ENCODE measurements at places on chromosomes 6 and 20.
A peak's percentile ranks its signal among the peaks of the same experiment; 100 is the strongest.

- DNase-seq: no peak
These were observed 134.9 kb downstream of the SLC23A2 start for GRCh38 chr20:4866429-4866828.

GRCh38 chr6:63097222-63097621 lies 114.0 kb upstream of the FKBP1C start:
- DNase-seq: no peak

DNA sequence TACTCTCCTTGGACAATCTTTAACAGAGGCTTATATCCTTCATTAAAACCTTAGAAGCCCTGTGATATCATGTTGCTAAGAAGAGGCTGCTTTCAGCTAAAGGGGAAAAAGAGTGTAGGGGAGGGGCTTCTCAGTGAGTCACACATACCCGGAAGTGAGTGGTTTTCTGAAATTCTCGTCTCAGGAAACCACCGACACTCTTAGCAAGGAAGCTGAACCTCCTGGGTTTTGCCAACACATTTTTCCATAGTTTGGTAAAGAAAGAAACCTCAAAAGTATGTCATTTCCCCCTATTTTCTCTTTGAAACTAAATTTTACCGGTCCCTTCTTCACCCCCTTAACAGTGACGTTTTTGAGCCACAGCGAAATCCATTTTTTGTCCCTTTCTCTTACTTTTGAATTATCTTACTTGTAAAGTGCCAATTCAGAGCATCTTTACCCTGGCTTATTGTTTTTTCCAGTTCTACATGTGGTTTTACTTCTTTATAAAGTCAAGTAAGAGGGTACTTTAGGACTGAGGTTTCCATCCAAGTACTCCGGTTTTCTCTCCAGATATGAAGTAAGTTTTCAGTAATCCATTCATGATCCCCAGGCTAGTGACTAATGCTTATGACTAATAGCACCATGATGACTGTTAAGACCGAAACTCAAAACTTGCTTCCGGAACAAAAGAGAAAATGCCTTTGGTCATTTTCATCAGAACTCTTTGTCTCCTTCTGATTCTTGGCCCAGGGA lies 219.3 kb downstream of the ARHGAP18 start:
- DNase-seq: peak; percentile 63

DNA sequence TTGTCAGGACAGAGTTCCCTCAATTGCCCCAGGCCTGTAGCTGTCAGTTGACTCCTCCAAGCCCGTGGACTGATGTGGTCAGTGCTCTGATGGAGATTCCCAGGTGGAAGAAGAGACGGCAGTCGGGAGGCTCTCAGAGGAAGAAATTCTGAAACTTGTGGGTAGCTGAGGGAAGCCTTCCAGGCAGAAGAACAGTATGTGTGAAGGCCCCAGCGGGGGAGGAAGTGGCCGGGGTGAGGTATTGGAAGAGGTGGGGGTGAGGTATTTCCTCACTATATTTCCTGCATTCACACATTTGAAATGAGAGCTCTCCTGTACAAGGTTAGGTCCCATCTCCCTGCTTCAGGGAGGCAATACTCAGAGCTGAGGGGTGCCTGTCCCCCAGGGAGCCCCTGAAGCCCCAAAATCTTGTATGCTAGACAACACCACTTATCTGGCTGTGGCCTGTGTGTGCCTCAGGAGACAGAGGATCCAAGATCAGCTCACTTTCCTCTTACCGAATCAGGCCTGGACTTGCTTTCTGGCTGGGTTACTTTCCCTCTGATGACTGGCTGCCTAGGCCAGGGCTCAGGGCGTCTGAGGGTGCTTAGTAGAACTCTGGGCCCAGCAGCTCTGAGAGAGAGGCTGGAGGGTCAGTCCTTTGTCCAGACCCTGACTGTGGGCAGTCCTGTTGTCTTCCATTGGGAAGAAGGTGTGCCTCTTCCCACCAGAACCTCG lies 49.3 kb upstream of the MYL9 start:
- peak; percentile 52 for DNase-seq

DNA sequence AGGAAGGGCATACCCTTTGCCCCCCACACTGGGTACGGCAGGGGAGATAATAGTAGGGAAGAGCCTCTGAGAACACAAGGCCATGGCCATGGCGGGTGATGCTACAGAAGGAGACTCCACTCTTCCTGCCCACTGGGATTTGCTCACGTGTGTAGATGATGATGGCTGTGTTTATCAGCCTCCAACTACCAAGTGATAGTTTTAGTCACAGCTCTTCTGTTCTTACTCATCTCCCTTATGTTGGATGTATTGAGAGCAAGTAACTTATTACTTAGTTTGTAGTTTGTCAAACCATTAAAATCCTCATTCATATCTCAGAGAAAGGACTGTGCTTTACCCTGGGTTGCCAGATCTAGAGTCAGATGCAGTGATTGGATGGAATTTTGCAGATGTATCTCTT lies 66.0 kb downstream of the CDH26 start:
- DNase-seq: no peak

GRCh38 chr6:41280381-41281057 lies 6.0 kb downstream of the TREM1 start:
- DNase-seq: no peak

GRCh38 chr6:53830366-53830765 lies 35.6 kb downstream of the LRRC1 start:
- no peak for DNase-seq

GRCh38 chr6:6351511-6352025 lies 31.1 kb upstream of the F13A1 start:
- no peak for DNase-seq

DNA sequence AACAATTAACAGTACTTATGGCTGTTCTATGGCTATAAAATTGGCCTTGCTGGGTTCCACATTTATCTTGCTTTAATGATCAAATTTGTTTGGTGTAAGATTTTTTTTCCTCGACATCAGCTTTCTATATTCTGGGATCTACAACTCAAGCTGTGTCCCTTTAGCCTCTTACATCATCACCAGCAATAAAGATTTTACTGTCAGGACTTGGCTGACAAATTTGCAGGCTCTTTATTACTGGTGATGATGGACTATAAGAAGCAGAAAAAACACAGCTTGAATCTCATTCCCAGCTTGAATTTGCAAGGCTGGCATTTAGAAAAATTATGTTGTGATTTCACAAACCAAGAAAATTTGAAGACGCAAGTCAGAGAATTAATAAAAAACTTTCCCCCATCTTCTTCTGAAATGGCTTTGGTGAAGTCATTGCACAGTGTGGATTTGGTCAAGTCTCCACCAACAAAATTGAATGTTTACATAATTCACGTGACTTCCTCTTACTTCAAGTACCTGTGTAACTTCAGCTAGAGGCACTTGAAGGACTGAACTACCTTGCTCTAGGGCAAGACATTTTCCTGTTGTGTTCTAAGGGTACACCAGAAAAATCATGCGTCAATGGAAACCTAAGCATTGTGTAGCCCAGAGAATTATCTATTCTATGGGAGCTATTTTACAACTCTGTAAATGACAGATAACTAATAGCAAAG lies 175.0 kb downstream of the CBLN4 start:
- no peak for DNase-seq

DNA sequence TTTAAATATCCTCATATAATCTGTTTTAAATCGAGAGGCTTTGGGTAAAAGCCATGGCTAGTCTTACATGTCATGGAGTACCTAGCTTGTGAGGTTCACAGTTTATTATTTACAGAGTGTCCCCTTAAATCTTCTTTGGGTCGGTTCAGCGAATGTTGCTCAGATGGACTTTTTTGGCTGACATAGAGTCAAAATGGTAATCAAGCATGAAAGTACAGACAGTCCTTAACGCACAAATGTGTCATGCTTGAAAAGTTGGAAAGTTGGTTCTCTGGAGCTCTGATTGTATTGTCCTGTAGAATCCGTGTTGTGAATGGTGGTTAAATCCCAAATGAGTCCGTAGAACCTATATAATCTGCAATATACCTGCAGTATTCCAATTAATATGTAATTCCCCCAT lies 22.0 kb downstream of the PTPN1 start:
- DNase-seq: no peak

DNA sequence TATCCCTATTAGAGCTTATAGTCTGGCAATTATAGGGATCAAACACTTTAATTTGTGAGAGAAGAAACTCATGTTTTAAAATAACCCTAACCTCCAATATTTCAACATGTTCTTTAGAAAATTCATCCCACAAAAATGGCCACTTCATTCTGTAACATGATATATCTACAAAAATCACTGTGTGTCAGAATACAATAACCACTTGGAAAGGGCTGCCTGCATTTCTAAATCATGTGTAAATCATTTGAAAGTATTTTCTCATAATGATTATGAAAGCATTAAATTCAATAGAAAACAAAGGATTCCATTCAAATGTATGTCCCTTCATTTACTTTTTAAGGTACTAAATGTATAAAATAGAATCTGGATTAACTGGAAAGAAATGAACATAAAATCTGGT lies 101.4 kb upstream of the NHSL1 start:
- no peak for DNase-seq
